ENCODE measurements at places on chromosomes 3 and 15. TPM values are rescaled to one million over a fixed set of nuclear protein-coding genes. Genes with fewer than 3 reads are reported as not detected.

Gene SLC28A2
- not detected for total RNA-seq

Gene CCR1
- total RNA-seq = not detected

Gene ATP6V1A
- 28.4 TPM for total RNA-seq

Gene CILP
- total RNA-seq = under 0.01 TPM

Gene ZBTB20
- total RNA-seq = 4.9 TPM

All from bronchus fibroblast of lung (primary cell).